ENCODE measurements at places on chromosomes 12 and 14. TPM values are rescaled to one million over a fixed set of nuclear protein-coding genes. Genes with fewer than 3 reads are reported as not detected.

The AKAP3 gene
- total RNA-seq: 0.83 TPM

The LUM gene
- 45.2 TPM for total RNA-seq

The CCDC196 gene
- total RNA-seq: not detected

The COX6A1 gene
- 544 TPM for total RNA-seq

The MSRB3 gene
- total RNA-seq: 299 TPM

The SPTB gene
- 2.5 TPM for total RNA-seq

The PTPRR gene
- total RNA-seq: 0.83 TPM

The TMEM260 gene
- 5.8 TPM for total RNA-seq

The EPYC gene
- not detected for total RNA-seq

The GPR132 gene
- total RNA-seq: 8.0 TPM

The RAP1B gene
- 157 TPM for total RNA-seq

The CATSPERB gene
- 0.99 TPM for total RNA-seq

The SERPINA6 gene
- total RNA-seq: not detected

The PTPRQ gene
- total RNA-seq: 2.0 TPM

The NGB gene
- total RNA-seq: 4.6 TPM

DNA sequence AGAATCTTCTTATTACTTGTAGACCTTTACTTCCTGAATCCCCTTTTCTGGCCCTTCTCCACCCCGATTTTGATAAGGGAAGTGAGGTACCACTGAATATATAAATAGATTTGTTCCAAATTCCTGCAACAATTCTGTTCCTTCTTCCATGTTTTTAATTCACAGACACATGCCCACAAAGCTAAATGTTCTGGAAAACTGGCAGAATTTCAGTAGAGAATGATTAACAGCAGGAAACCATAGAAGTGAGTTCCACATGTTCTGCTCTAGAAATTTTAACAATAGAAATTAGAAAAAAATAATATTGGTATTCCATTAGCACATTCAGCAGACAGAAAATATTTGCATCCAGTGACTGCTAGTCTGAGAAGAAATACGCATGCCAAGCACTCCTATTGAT, 139.6 kb downstream of the SLC2A13 start:
- no peak for DNase-seq

GRCh38 chr14:92109490-92109889, 3.1 kb upstream of the ATXN3 start:
- no peak for DNase-seq

- DNase-seq: no peak
These were observed at the start of gene NUDT14 for GRCh38 chr14:105180592-105181548. TSS of gene NUDT14 (minus strand) at chr14:105181312. CDS start at chr14:105181209, 103 bp downstream.

DNA sequence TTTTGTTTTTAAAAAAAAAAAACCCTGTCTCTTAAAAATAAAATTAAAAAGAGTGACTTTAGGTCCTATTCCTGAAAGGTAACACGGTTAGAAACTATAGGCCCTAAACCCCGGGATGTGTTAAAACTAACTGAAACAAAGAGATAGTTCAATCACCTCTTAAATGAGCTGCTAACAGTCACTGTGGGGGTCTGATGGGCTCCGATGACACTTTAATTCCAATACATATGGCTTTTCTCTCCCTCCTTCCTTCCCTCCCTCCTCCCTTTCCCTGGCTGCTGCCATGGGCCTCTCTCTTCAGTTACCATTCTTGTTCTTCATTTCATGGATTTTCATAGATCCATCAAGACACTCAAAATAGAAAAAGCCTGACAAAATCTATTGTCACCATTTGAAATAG, 76.6 kb downstream of the RNF34 start:
- no peak for DNase-seq

GRCh38 chr12:89103831-89104230, 248.5 kb downstream of the DUSP6 start:
- DNase-seq: no peak

- no peak for DNase-seq
These were observed 14.5 kb upstream of the TFCP2 start for GRCh38 chr12:51187370-51187987.

- no peak for DNase-seq
These were observed 394.0 kb upstream of the SYT1 start for GRCh38 chr12:78470354-78471195.

GRCh38 chr12:40515041-40515816, 177.0 kb upstream of the CNTN1 start:
- no peak for DNase-seq

- peak; percentile 1 for DNase-seq
These were observed 1157.7 kb downstream of the BCL11B start for GRCh38 chr14:98114122-98114895.

DNA sequence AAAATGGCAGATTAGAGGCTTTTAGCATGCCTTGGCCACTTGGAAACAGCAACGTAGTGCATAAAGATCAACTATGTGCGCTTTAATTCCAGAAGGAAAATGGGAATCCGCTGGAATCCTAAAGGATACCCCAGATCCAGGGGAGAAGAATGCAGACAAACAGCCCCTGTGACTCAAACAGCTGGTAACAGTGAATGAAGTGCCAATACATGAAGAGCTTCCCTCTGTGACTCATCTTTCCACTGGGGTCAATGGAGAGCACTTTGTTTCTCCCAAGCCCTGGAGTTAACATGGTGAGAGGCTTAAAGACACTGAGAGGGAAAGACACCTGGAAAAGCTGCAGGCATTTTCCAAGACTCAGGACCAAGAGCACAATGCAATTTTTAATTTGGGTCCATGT, 263.1 kb downstream of the CEP128 start:
- DNase-seq: no peak

GRCh38 chr12:57872362-57872761, 25.8 kb upstream of the CTDSP2 start:
- DNase-seq: no peak

- DNase-seq: no peak
These were observed 24.6 kb downstream of the GPR65 start for GRCh38 chr14:88029500-88029899.

GRCh38 chr14:25394791-25395391, 344.9 kb upstream of the STXBP6 start:
- DNase-seq: no peak

- no peak for DNase-seq
These were observed 36.0 kb downstream of the GCH1 start for GRCh38 chr14:54866588-54866987.

GRCh38 chr14:105467249-105467941, 7.2 kb upstream of the CRIP2 start:
- DNase-seq: no peak

GRCh38 chr12:47868041-47868440, 36.8 kb downstream of the VDR start:
- no peak for DNase-seq

- no peak for DNase-seq
These were observed 260.9 kb upstream of the USP15 start for GRCh38 chr12:61999311-61999710.

GRCh38 chr14:104552738-104553125, 26.8 kb upstream of the C14orf180 start:
- DNase-seq: no peak

- DNase-seq: no peak
These were observed 161.4 kb downstream of the ADGRD1 start for GRCh38 chr12:131114942-131115584.

GRCh38 chr12:121957861-121958515, 39.6 kb downstream of the CFAP251 start:
- no peak for DNase-seq

- no peak for DNase-seq
These were observed 8.5 kb downstream of the AMN start for GRCh38 chr14:102930753-102931579.

DNA sequence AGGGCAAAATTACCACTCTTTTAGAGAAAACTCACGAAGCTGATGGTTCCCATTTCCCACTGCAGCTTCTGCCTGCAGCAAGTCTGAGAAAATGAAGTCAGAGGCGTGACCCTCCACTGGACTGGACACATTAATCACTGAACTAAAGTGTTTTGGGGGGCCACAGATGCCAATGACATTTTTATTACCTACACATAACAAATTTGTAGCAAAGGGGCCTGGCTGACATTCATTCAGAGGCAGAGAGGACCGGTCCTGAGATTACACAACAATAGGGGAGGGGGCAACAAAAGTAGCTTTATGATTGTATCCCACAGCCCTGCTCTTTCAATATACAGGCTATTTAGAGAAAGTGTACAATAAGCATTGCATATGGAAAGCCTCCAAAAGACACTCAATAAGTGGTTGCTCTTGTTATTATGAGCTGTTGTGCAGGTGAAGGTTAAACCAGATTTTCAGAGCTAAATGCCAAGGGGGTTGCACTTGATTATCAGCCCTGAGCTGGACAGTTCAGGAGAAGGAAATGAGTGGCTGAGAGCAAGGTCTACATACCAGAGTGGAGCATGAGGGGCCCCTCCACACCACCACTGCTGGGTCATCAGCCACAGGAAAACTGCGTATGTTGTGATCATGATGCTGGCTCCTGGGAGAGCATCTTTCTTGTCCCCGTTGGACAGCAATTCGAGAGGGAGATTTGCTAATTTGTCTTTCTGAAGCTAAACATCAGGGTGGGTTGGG, 41.5 kb upstream of the CCDC60 start:
- no peak for DNase-seq

DNA sequence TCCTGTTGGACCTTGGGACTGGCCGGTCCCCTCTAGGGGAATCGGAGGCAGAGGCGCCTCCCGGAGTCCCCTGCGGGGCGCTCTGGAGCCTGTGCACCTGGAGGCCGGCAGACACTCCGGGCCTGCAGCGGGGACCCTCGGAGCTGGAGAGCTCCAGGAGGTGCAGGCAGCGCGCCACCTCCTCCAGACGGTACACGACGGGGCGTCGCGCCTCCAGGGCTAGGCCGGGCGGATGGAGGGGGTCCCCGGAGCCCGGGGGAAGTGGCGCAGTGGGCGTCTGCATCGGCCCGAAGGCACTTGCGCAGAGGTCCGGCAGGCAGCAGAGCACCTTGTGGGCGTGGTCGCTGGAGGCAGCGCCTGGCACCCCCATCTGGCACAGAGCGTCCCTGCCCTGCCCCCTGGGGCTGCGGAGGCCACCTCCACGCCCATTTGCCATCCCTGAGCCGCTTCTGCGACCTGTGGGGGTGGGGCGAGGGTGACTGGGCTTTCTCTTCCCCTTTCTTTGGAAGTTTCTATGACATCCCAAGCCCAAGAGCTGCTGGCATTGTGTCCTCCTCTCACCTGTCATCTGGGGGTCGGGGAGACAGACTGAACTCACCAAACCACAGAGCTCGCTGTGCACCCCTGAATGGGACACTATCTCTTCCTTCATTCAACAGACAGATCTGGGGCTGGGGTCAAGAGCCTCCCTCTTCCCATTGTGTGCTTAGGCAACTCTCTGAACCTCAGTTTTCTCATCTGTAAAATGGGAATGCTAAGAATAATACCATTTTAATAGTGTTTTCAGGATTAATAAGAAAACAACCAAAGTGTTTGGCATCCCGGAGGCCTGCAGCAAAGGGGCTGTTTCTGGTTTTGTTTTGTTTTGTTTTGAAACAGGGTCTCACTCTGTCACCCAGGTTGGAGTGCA, 37.5 kb upstream of the CORO1C start:
- no peak for DNase-seq

DNA sequence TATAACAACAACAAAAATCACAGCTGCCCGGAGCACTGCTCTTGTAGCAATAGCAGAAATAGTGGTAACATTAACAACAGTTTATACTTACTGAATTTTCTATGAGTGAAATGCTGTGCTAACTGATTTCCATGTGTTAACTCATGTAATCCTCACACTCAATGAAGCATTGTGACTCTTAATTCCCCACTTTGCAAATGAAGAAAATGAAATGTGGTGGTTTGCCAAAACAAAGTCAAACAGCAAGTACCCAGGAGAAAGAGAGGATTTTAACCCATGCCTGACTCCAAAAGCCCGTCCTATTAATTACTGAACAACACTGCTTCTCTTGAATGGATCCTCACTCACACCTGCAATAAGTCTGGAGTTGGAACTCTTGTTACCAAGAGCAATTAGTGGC, 123.5 kb downstream of the MED13L start:
- no peak for DNase-seq

DNA sequence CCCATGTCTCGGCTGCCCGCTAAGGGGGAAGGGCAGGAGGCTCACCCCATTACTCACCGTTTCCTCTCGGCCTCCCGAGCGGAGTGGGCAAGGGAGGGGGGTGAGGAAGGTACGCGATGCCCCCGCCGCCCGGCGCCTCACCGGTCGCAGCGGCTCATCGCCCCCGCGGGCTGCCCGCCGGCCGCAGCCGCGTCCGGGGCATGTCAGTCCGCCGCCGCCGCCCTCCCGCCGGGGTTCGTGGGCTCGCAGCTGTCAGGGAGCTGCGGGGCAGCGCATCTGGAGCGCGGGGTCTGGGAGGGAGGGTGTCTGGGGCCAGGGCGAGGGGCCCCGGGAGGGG, 461 bp downstream of the SLC8A3 start:
- no peak for DNase-seq

DNA sequence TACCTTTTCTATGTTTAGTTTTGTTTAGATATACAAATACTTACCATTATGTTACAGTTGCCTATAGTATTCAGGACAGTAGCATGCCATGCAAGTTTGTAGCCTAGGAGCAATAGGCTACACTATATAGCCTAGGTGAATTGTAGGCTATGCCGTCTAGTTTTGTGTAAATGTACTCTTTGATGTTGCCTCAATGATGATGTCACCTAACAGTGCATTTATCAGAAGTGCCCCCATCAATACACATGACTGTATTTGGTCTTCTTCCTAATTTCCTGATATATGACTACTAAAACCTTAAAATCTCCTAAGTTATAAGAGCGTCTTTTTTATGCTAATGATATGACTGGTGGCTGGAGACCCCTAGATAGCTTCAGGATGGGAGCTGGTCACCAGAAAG, 394.4 kb upstream of the STXBP6 start:
- no peak for DNase-seq

DNA sequence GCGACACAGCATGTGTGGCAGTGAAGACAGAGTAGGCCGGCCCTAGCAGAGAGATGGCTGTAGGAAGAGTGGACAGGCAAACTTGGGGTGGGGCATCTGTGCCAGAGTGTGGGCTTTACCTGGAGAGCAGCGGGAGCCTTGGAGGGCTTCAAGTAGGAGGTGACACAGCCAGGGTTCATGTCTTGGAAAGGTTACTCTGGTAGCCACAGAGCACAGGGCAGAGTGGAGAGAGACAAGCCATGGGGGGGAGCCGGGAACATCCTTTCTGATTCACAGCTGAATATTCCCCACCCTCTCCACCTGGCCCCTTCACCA, 53.5 kb upstream of the DIO3 start:
- DNase-seq: no peak

DNA sequence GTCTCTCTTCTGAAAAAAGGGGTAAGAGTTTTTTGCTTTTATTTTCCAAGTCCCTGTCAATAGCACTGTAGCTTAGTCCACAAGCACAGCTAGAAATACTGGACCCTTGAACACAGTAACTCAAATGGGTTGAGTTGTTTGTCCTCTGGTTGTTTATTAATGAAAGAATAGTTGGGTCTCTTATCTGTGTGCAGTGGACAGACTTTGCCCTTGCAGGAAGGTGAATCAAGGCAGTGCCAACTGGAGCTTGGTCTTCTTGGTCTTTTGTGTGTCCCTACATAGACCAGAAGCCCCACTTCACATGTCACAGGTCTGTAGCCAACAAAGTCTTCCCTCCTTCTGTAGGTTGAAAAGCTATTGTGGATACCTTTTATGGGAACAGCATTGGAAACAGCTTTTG, 322.0 kb downstream of the AACS start:
- peak; percentile 55 for DNase-seq

- DNase-seq: no peak
These were observed 80.0 kb downstream of the ST8SIA1 start for GRCh38 chr12:22254478-22254877.

- no peak for DNase-seq
These were observed at the start of gene SSPN for GRCh38 chr12:26195250-26195640. TSS of gene SSPN (plus strand) at chr12:26195573. CDS start at chr12:26195673, 100 bp downstream.

GRCh38 chr12:132278401-132279183, 50.8 kb downstream of the GALNT9 start:
- DNase-seq: no peak

- no peak for DNase-seq
These were observed 101.4 kb downstream of the PAPOLA start for GRCh38 chr14:96603350-96604255.

- no peak for DNase-seq
These were observed 25.3 kb upstream of the EVL start for GRCh38 chr14:100039903-100040302.
